Neural progenitor cell (in vitro differentiated cells): ENCODE measurements at places on chromosomes 11 and 22. TPM values are rescaled to one million over a fixed set of nuclear protein-coding genes. Genes with fewer than 3 reads are reported as not detected.

DNA sequence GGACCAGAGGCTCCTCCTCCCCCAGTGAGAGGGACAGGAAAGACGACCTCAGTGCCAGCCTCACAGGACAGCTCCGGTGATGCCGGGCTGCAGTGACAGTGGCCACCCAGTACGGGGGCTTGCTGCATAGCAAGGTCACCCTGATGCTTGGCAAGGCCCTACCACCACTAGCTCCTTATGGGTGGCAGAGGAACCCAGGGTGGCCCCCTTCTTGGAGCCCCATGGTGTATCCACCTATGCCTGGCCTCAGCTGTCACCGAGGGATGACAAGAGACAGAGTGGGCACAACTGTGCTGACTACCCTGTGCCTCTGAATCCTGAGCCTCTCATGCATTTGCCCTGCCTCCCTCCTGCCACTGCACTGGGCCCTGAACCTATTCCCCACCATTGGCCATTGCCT is 809.2 kb downstream of the TBC1D22A start:
- no peak for DNase-seq

CNGA4 gene
- 0.15 TPM in 1 of 2 replicates, not detected in the other for total RNA-seq

ROBO4 gene
- total RNA-seq, result not detected in 2 replicates

DNA sequence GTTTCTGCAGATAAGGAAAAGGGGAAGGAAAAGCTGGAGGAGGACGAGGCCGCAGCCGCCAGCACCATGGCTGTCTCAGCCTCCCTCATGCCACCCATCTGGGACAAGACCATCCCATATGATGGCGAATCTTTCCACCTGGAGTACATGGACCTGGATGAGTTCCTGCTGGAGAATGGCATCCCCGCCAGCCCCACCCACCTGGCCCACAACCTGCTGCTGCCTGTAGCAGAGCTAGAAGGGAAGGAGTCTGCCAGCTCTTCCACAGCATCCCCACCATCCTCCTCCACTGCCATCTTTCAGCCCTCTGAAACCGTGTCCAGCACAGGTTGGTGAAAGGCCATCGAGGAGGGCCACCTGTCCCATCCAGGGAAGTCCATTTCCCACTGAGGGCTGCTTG is 5.6 kb downstream of the TEF start:
- no peak for DNase-seq

DNA sequence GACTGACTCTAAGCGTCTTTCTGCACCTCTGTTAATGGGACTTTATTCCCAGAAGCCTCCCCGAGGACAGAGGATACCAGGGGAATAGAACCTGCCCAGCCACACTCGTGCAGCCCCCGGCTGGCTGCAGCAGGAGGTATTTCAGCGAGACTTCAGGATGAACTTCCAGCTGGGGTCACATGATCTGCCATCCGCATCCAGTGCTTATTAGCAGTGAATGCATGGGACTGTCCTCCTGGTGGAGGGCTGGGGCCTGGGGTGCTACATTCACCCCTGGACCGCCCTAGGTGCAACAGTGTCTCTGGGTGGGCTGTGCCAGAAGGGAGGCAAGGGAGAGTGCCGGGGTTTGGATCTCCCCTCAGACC is 1.6 kb downstream of the DUSP8 start:
- no peak for DNase-seq
